ENCODE measurements at places on chromosomes 6 and 20.

DNA sequence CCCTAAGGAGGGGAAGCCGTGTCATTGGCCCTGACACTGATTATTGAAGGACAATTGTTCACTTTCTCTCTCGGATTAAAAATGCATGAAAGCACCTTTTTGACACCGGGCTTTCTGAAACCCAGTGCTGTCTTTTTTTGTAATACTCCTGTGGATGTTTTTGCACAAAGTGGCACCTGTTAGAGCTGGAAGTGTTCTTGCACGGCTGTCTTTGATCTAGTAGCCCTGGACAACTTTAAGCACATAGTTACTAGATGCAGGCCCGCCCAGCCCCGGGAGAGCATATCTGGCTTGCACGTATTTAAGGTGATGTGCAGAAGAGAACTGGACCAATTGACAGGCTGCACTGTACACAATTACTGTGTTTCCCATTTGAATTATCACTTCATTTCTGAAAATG, 72.6 kb downstream of the ARID1B start:
- no peak for DNase-seq

DNA sequence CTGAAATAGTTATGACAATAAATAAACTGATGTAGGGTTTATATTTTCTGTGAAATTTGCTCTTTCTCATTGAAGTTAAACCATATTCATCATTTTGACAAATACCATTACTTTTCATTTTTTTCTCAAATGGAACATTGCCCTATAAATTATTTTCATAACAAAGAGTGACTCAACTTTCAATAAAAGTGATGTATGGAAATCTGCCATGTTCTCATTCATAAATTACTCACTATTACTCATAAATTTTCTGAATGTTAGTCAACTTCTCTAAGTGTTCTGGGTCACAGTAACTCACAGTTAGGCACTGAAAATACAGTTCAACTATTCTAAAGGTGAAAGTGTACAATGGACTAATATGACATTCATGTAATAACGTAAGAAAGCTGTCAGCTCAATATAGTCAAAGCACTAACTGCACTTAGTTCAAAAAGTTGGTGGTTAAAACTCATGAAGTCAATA, 19.0 kb upstream of the STX11 start:
- DNase-seq, result no peak

DNA sequence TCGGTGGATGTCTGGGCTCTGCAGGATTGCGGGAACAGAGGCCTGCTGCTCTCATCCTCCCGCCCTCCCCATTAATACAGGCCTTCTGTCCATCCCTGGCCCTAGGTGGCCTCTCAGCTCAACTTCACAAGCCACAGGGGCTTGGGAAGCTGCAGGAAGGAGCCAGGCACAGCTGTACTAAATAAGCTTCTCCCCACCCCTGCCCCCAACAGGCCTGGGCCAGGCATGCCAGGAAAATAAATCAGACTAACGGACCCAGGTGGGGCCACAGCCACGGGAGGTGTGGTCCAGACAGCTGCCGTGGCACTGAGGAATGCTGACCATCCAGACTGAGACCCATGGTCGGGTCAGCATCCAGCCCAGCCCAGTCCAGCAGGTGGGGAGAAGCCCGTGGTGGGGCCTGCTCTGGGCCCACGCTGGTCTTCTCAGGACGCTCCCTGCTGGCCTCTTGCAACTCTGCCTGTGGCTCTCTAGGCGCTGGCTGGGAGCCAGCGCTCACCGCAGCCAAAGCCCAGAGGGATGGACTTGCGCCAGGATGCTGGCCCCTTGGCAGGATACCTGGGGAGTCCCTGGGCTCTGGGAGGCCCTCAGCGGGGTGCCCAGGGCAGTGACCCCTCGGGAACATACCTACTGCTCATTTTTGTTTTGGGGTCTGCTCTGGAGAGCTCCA, 8.6 kb upstream of the YTHDF1 start:
- no peak for DNase-seq

DNA sequence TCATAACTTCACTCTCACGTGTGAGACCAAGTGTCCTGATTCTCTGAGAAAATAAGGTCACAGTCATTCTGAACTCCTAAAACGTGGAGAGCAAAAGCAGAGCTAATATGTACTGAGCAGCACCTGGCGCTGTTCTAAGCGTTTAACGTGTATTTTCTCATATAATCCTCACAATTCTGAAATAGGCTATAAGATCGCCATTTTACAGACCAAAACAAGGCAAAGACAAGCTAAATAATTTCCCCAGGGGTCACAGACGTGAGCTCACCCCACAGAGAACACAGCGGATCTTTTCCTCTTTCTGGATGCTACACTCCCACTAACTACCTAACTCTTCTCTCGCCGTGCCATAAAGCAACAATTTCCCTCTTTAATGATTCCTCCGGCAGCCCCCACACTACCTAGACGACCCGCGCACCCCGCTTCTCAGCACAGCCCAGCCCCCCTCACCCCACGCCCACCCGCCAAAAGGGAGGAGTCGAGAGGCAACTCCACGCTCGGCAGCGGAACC, 636 bp downstream of the SUPT3H start:
- DNase-seq, result peak; percentile 81

- no peak for DNase-seq
Measured at GRCh38 chr6:148758492-148758891, 11.7 kb downstream of the UST start.

GRCh38 chr6:159075506-159076228, 30.9 kb upstream of the TAGAP start:
- no peak for DNase-seq

DNA sequence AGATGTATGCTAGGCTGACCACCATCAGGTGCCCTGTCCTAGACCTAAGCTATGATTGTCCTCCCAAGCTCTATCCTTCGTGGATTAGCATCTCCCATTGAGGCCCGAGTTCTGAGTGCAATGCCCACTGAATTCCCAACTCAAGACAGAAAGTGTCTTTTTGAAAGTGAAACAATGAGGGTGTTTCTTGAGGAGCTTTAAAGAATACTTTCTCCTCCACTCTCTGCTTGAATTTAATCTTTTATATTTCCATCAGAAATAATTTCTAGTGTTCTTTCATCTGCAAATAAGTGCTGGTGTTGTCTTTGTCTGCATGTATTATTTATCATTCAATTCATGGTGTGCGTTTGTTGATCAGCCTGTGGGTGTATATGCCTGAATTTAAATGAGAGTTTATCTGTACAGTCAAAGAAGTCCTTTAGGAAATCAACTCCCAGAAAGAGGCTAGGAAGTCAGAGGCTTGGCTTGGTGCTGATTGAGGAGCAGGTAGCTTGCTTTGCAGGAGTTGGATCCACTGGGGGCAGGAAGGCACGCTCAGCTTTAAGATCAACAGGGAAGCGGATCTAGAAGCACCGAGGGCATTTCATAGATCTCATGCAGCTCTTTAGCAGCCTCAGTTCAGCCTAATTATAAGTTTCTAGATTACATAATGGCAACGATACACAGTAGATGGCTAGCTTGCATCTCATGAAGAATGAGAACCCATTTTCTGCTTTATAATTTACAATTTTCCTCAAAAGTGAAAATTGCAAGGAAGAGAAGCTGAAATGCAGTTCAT, 36.0 kb upstream of the CCN6 start:
- no peak for DNase-seq
